ENCODE measurements at places on chromosomes 16 and 17. TPM values are rescaled to one million over a fixed set of nuclear protein-coding genes. Genes with fewer than 3 reads are reported as not detected.

- ATAC-seq: no peak
Observed at GRCh38 chr16:51167170-51167895, 16.3 kb upstream of the SALL1 start.

DNA sequence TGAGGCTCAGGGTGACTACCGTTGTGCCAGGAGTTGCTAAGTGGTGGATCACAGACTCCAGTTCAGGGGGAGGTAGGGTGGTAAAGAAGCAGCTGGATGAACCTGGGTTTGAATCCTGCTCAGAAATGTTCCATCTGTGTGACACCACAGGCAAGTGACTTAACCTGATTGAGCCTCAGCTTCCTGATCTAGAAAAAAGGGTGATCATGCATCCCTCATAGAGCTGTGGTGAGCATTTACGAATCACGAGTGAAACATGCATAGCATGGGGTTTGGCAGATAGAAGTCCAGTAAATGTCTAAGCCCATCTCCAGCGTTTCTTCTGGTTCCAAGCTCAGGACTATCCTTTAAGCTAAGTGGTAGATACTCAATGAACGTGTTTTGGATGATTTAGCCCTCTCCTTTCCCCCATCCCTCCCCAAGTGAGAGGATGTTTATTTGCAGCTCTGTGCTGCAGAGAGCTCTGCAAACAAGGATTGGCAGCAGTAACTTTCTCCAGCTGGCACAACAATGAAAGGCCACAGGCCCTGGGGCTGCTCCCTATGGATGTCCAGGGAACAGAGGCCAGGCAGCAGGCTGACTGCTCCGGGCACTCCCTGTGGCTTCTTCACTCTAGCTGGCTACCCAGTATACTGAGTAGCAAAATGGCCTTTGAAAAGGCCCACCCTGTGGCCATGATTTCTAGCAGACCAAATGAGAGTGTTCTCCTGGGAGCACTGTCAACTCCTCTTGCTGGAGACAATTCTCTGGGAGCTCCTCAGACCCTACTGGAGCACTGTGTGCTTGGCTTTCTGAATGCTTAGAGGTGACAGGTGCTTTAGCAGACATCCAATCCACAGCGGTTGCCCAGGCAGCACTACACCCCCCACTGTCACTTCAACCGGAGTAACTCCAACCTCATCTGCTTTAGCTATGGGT lies 21.3 kb downstream of the CA4 start:
- ATAC-seq: no peak

GRCh38 chr16:49359591-49359990 lies 14.0 kb upstream of the C16orf78 start:
- ATAC-seq: no peak

DNA sequence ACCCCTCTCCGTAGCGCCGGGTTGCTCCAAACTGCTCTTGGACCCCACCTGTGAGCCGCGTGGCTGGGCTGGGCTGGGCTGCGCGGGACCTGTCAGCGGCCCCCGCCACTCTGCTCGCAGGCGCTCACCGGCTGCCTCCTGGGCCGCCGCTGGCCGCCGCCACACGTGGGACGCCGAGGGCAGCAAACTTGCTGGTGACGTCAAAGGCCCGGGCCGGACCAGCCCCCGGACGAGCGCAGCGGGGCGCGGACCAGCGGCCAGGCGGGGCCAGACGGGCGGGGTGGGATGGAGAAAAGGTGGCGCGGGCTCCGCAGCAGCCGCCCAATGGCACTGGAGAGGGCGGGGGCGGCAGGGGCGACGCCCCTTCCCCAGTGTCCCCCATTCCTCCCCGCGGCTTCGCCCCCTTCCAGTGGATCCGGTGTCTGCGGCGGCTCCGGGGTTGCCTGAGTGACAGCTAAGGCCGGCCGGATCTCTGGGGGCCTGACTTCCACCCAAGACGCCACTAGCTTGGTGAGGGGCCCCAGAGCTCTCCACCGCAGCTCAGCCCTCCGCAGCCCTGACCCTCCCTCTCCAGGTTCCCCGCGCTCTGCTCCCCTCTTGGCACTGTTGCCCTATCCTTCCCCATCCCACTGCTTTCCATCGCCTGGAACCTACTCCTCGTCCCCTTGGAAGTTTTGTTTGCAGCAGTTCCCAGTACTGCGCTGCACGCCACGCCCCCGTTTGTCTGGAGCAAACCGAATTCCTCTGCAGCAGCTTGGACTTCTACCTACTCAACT lies at the start of gene HS3ST3A1:
Gene HS3ST3A1 (minus strand): TSS at position 154 of the 776 bp plus-strand sequence. CDS start 800 bp downstream, outside the sequence.
- peak; percentile 87 for ATAC-seq

- ATAC-seq: peak; percentile 17
Observed at GRCh38 chr16:56669005-56669839, at the start of gene MT1H. TSS of gene MT1H (plus strand) at chr16:56669814. CDS start at chr16:56669885, 71 bp downstream.

- no peak for ATAC-seq
Observed at GRCh38 chr17:22286337-22287041, 594.2 kb downstream of the KCNJ18 start.

DNA sequence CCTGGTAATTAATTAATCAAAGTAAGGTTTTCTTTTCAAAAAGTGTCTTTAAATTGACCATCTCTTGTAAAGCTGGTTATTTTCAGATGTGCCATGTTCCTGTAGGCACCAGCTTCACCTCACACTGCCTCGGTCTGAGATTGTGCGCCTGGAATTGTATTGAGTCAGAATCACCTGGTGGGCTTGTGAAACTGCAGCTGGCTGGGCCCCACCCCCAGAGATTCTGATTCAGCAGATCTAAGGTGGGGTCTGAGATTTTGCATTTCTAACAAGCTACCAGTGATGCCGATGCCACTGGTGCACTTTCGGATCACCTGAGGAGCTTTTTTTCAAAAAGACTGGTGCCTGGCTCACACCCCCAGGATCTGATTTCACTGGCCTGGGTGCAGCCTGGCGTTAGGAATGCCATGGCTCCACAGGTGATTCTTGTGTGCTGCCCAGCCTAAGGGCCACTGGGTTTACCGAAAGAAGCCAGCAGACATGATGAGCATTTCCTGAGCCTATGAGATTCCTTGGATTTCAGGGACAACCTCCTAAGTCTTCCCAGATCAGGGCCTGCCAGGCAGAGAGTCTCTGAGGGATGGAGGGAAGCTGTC lies 59.2 kb upstream of the TOB1 start:
- no peak for ATAC-seq

DNA sequence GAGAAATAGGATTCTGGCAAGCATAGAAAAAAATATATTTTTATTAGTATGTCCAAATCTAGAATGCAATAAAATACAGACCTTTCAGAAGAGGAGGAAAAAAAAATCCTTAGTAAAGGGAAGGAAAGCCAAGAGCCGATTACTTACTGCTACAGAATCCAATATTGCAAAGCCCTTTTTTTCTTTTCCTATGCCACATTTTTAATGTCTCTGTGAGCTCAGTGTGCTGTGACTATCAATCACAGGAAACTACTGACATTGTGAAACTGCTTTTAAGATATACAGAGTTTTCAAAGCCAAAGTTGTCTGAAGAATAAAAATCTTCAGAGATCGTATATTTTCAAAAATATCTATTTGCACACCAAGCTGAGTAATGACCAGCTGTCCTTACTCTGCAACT lies 120.4 kb downstream of the CHD9NB start:
- ATAC-seq: no peak

- no peak for ATAC-seq
Observed at GRCh38 chr16:6356911-6357310, 975.7 kb upstream of the RBFOX1 start.

GRCh38 chr16:20225228-20225733 lies 102.0 kb downstream of the GP2 start:
- ATAC-seq: no peak

DNA sequence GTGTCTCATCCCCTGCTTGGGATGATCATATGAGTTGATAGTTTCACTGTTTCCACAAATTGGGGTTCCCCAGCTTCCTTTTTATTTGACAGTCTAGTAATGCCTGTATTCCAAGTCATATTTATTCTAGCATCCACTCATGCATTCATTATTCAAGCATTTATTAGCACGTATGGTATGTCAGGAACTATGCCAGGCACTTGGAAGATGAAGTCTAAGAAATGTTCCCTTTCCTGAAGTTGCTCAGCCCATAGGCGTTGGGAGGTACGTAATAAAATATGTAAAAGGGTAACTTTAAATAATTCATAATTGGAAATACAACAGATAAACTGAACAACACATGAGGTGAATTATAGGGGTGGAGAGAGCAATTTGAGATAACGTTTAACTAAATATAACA lies 338.0 kb upstream of the MAF start:
- ATAC-seq: no peak

GRCh38 chr17:82815354-82815753 lies 24.5 kb downstream of the ZNF750 start:
- no peak for ATAC-seq

The CRYM gene
- total RNA-seq: 0.27 TPM

The CBFB gene
- 26.5 TPM for total RNA-seq

The TEKT5 gene
- total RNA-seq: not detected

The DNAH17 gene
- total RNA-seq: not detected

All from gastroesophageal sphincter (tissue), 4 donors.